ENCODE measurements at places on chromosomes 2 and 18. TPM values are rescaled to one million over a fixed set of nuclear protein-coding genes. Genes with fewer than 3 reads are reported as not detected.

ATOH8 gene
- 2.0 TPM for total RNA-seq

CENPA gene
- 1.7 TPM for total RNA-seq

DNA sequence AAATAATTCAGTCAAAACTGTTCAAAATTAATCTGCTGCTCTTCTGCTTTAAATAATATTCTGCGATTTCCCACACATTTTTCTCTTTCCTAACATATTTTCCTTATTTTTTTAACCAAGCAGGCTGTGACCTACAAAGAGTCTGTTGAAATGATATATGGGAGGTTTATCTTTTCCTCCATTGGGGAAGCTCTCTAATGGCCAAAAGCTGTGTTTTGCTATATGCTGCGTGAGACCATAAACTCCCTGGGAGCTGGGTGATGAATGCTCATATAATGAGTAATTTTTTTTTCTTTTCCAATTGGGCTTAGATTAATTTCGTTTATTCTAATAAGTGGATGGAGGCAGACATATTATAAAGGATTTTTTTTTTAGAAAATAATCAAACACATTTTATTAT is 72.2 kb upstream of the MAP2 start:
- no peak for DNase-seq

- peak; percentile 43 for DNase-seq
These were observed 412.1 kb upstream of the MYT1L start for GRCh38 chr2:2743164-2743571.

GRCh38 chr2:33457556-33458247 is 18.7 kb upstream of the RASGRP3 start:
- DNase-seq: peak; percentile 65

DNA sequence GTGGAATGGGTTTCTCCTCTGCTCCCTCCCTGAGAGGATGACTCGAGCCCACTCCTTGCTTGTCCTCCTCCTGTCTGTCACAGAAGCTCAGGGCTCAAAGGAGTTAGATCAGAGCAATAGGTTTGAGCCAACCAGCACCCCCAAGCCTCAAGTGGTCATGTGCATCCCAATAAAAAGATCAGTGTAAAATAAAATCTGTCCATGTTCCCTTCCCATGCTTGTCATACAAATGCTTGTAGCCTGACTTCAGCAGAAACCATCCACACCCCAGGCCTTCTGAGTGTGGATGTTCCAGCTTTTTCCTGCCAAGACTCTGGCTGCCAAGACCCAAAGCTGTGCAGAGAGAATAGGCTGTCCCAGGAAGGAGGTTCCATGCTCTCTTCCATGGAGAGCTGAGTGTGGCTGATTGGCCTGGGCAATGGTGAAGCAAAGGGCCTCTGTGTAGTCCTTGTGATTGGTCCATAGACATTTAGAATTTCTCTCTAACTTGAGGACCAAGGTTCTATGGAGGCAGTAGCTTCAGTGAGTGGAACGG is 67.4 kb downstream of the GYPC start:
- no peak for DNase-seq

All from hepatocyte (in vitro differentiated cells).